Stimulated activated CD4-positive, alpha-beta T cell treated with anti-CD3 and anti-CD28 coated beads, Interleukin-2, amount 100 ng/mL, for 48 hours (primary cell): ENCODE measurements at places on chromosomes 5 and 9.

- peak; percentile 55 for DNase-seq
Measured at GRCh38 chr5:154190595-154191304, at the start of gene GALNT10. Gene GALNT10, plus strand, starts transcription at chr5:154190733. Its CDS starts 134 bp downstream, at chr5:154190867.

- peak; percentile 43 for DNase-seq
Measured at GRCh38 chr5:128674837-128675446, 136.9 kb upstream of the FBN2 start.

- DNase-seq, result no peak
Measured at GRCh38 chr5:65024681-65025080, 256.0 kb downstream of the CWC27 start.

DNA sequence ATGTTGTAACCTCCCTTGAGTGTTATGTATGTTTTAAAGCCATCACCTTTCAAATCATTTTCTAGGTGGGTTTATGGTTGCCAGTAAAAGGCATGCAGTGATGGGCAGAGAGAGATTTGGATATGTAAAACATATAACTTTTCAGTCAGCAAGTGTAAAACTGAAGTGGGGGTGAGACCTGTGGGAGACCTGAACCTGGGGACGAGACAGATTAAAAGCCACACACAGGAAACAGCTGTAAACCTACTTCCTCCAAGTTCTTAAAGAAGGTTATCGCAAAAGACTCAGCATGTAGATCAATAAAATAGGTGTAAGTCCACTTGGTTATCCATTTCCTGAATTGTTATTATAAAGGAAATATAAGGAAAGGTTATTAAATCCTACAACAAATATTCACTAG is 76.6 kb downstream of the YIPF5 start:
- no peak for DNase-seq

- no peak for DNase-seq
Measured at GRCh38 chr9:135116371-135116770, 28.9 kb downstream of the OLFM1 start.
